ENCODE measurements at places on chromosomes 3 and 15.

- DNase-seq = no peak
These were observed 471.8 kb downstream of the MFSD1 start for GRCh38 chr3:159273608-159274007.

GRCh38 chr3:134326760-134327593, 47.3 kb downstream of the AMOTL2 start:
- DNase-seq = no peak

DNA sequence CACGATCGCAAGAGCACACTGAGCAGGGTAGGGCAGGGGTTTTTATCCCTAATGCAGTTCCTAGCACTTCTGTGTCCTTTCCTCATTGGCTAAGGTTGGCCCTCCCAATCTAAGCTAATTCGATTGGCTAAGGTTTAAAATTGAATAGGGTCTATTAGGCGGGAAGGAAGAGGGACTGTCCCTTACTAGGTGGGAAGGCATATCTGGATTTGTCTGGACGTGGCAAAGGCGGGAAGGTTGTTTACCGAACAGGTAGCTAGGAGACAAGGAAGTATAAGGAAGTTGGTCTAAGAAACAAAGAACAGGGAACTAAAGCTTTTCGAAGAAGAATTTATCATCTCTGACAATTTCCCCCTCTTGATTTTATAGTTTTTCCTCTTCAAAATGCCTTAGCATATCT, 24.8 kb upstream of the ATG7 start:
- DNase-seq = no peak

DNA sequence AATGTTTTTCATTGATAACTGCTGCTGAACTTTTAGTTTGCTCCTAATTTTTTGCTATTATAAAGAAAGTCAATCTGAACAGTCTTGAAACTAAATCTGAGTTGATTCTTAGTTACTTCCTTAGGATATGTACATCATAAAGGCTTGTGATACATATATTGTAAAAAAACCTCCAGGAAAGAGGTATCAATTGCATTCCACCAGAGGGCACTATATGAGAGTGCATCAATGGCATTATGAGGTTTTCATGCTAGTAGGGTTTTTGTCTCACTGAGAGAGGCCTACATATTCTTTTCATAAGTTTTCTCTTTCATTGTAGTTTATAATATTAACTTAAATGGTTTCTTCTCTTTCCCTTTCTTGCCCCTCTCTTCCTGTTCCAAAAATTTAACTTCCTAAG, 46.9 kb downstream of the PIK3R4 start:
- no peak for DNase-seq

- no peak for DNase-seq
These were observed 45.5 kb downstream of the HPS3 start for GRCh38 chr3:149174901-149175300.

DNA sequence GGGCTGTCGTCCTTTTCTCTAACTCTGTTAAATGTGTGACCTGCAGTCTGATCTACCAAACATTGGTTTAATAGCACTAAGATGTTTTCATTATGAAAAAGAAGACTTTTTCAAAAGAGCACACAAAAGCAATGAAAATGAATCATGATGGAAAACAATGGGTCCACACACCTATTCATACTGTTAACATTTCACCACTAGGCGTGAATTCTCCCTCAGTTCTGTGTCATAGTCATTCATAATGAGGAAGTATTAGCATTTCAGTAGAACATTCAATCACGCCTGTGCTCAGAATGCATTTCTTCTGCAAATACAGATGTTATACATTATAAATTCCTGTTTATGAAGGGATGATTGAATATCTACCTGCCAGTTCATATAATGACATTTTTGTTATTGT, 35.9 kb downstream of the EIF4E3 start:
- no peak for DNase-seq

- DNase-seq = no peak
These were observed 10.3 kb upstream of the MCF2L2 start for GRCh38 chr3:183438735-183439134.

GRCh38 chr3:124636101-124636862, 94.0 kb upstream of the UMPS start:
- no peak for DNase-seq

GRCh38 chr15:62112616-62113593, 46.1 kb downstream of the C2CD4A start:
- DNase-seq = no peak

- DNase-seq = no peak
These were observed 545.8 kb upstream of the ALCAM start for GRCh38 chr3:104820959-104821358.

GRCh38 chr3:190183121-190183520, 62.4 kb upstream of the P3H2 start:
- DNase-seq = no peak

DNA sequence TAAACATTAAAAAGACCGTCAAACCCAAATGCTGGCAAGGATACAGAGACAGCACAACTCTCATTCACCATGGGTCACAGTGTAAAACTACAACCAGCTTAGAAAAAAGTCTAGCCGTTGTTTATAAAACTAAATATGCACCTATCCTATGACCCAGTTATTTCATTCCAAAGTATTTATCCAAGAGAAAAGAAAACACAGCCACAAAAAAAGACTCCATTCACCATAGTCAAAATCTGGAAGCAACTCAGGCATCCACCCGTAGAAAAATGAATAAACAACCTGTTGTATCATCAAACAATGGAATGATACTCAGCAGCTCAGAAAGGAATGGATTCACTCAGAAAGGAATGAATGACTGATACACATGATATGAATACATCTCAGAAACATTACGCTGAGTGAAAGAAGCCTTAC, 28.6 kb downstream of the PLD1 start:
- DNase-seq = no peak

- peak; percentile 42 for DNase-seq
These were observed 7.9 kb downstream of the CCDC71 start for GRCh38 chr3:49158103-49158709.

GRCh38 chr15:29914511-29914926, 92.3 kb upstream of the TJP1 start:
- DNase-seq = no peak

DNA sequence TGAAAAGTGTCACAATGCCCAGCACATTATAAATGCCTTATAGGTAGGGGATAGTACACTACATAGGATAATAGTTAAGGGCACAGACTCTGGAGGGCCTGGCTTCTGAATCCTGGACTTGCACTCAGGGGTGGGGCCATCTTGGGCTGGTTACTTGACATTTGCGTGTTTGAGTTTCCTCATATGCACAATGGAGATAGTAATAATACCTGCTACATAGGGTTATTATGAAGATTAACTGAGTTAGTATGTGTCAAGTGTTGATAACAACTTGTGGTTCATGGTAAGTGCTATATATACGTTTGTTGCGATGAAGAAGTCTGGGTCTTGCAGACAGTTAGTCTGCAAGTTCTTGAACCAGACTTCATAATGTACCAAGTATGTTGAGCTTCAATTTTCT, 37.0 kb downstream of the MITF start:
- no peak for DNase-seq

DNA sequence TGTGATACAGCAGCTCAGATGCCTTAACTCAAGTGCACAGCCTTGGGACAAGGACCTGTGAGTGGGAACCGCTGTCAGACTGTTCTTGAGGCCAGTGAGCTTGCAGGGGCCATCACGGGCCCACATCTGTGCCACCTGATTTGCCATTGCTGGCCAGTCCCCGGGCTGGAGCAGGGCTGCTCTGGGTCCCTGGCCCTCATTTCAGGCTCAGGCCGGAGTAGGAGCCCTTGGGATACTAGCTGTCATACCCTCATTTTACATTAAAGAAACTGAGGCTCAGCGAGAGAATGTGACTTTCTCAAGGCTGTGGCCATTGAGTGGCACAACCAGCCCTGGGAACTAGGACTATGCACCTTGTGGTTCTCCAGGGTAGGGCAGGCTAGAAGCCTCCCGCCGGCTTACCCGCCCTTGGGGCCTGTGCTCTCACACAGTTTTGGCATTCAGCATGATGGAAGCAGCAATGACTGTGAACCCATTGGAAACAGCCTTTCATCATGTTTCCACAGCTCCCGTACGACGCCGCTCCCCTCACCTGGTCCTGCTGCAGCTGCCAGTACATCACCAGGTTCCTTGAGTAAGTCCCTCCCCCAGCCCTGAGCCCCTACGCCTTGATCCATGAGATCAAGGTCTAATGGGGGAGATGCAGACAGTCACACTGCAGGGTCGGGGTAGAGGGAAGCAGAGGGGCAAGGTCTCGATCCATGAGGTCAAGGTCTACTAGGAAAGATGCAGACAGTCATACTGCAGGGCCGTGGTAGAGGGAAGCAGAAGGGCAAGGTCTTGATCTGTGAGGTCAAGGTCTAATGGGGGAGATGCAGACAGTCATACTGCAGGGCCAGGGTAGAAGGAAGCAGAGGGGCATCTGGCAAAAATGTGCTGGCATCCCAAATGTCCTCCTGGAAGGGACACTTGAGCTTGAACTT, 42.2 kb downstream of the GOLGA6L10 start:
- DNase-seq = no peak

GRCh38 chr3:122533931-122534334, 19.2 kb upstream of the KPNA1 start:
- DNase-seq = no peak

DNA sequence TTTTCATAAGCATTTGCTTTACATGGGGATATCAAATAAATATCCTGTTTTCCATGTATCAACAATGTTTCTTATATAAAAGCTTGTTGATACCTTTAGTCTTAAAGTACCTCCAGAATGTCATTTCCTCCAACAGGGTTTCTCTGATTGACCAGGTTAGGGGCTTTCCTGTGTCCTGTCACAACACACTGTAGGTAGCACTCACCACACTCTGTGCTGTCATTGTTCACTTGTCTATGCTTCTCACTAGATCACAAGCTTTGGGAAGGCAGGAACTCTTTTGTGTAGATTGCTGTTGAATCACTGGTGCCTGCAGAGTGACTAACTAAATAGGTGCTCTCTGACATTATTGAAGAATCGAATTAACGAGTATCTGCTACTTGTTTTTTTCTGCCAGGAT, 49.8 kb downstream of the USP50 start:
- no peak for DNase-seq

- DNase-seq = no peak
These were observed 10.4 kb upstream of the KLF13 start for GRCh38 chr15:31316135-31316795.

DNA sequence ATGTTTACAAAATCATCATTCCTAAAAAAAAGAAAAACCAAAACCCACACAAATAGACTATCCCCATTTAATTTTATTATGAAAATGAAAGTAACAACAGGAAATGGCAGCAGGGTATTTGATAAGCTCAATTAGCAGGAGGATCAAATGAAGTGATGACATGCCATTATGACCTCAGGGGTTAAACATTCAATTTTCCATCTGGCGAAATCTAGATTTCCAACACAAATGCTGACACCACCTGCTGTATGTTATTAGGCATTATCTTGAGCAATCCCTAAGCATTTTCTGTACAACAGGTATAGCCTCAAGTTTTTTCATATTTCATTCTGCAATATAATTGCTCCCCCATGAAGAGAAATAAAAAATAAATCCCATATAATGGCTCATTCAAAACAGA, 57.1 kb downstream of the SHQ1 start:
- no peak for DNase-seq

GRCh38 chr15:36331531-36332275, 247.7 kb upstream of the CDIN1 start:
- no peak for DNase-seq

- no peak for DNase-seq
These were observed 239.1 kb upstream of the AZI2 start for GRCh38 chr3:28587723-28588122.

- no peak for DNase-seq
These were observed 68.4 kb upstream of the MFGE8 start for GRCh38 chr15:88981244-88982215.

GRCh38 chr3:128499724-128500275, 6.8 kb upstream of the GATA2 start:
- DNase-seq = no peak

DNA sequence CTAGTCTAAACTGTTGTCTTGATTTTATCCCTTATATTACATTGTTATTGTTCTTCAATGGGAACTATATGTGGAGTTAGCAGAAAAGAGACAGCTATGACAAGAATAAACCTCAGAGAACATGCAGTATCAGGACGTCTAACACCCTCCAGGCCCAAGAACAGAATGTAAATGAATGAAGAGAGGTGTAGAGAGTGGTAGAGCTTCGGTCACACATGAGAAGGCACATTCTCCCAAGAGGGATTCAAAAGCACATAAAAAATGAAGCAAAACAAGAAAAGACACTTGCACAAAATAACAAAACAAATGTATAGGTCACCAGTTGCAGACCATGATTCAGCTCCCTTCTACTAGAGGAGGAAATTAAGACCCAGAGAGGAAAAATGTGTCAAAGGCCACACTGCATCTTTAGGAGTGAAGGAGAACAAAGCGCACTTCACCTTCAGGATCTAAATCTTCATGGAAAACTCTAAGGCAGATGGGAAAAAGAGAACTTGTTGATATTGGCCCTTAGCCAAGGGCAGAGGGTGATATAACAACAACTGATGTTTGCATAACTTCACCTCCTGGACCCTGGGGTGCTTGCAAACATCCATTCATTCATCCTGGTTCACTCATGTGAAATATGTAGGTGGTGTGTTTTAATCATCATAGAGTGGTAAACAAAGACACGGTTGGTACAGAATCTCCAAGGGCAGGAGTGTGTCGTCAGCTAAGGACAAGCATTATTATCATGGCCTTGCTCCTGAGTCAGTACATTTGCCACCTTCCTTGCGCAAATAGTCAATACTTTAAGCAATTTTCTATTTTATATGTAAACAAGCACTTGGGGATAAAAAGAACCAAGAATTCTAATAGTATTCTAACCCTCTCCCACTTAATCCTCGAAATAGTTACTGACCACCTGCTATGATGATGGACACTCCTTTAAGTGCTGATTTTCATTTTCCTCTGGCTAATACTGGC, 8.8 kb downstream of the NEK10 start:
- no peak for DNase-seq

GRCh38 chr15:24877174-24877573, 77.6 kb upstream of the SNRPN start:
- DNase-seq = no peak

GRCh38 chr15:79523266-79523665, 91.1 kb downstream of the MINAR1 start:
- no peak for DNase-seq

GRCh38 chr15:65902373-65902772, 33.1 kb downstream of the RAB11A start:
- DNase-seq = no peak

GRCh38 chr3:32399030-32399620, 7.5 kb downstream of the CMTM7 start:
- DNase-seq = no peak

- no peak for DNase-seq
These were observed 582.3 kb downstream of the EDEM1 start for GRCh38 chr3:5769825-5770224.

DNA sequence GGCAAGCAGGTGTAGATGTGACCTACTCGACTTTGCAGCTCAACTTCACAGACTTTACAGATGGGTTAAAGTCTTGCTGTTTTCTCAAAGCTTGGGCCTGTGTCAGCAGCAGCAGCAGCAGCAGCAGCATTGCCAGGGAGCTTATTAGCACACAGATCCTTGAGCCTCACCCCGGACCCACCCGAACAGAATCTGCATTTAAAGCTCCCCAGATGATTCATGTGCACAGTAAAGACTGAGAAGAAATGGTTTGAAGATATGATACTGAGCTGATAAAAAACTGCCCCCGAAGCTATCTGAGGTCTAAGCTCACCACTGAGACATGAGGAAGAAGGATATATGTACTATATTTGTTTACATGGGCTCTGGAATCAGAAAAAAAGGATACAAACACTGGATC, 231.7 kb downstream of the ARPP21 start:
- DNase-seq = no peak

Measured in stimulated activated CD8-positive, alpha-beta memory T cell treated with anti-CD3 and anti-CD28 coated beads, Interleukin-2, amount 100 ng/mL, for 48 hours (primary cell).